MCF 10A (cell line): ENCODE measurements at places on chromosomes 16 and 17.

GRCh38 chr17:82389379-82389778 is 17.8 kb downstream of the UTS2R start:
- DNase-seq = no peak

- DNase-seq = no peak
Measured at GRCh38 chr16:6891496-6891895, 441.1 kb upstream of the RBFOX1 start.

GRCh38 chr16:90077757-90078578 is 837 bp upstream of the PRDM7 start:
- DNase-seq = no peak

DNA sequence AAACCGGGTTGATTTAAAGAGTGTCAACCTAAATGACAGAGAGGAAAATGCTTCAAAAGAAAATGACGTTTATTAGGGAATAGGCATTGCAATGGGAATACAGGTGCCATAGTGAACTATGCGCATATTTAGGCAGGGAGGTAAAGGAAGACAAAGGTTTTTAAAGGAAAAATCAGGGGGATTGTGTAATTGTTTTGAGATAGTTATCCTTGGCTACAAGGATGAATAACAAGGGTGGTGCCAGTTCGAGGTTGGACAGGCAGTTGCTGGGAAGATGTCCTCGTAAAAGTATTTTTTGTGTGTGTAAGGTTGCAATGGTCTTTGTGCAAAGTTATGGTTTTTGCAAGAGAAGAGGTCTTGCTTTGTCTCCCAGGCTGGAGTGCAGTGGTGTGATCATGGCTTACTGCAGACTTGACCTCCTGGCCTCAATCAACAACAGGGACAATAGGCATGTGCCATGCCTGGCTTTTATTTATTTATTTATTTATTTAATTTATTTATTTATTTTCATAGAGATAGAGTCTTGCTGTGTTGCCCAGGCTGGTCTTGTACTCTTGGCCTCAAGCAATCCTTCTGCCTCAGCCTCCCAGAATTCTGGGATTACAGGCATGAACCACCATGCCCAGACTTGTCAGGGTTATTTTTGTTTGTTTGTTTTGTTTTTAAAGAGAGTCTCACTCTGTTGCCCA is 63.1 kb downstream of the CACNG3 start:
- no peak for DNase-seq
